ENCODE measurements at places on chromosomes 13 and 19.

DNA sequence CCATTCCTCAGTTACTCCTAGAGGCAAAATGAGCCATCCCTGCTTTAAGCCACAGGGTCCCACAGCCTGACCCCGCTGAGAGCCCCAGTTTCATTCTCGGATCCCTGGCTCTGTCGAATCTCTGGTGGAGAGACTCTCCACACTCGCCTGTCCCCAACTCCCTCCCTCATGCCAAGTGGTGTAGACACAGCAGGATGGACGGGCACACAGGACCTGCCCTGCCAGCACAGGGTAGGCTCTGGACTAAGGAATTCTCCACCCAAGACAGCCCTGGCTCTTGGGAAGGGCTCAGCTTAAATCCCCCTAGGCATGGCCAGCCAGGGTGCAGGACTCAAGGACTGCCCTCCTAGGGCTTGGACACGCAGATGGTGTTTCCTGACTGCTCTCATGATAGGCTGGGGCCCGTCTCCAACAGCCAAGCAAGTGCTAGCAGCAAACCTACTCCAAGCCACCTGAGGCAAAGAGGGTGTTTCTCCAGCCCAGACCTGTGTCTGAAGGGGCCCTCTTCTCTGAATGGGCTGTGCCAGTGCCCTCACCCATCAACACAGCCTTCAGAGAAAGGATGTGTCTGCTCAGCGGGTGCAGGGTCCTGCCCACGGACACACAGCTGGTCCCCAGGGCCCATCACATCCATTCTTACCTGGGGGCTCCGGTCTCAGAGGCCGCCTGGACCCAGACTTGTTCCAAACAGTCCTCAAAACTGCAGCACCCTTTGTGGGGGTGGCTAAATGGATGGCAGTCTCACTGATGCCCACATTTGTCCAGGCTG is 65.3 kb downstream of the PEPD start:
- no peak for DNase-seq

DNA sequence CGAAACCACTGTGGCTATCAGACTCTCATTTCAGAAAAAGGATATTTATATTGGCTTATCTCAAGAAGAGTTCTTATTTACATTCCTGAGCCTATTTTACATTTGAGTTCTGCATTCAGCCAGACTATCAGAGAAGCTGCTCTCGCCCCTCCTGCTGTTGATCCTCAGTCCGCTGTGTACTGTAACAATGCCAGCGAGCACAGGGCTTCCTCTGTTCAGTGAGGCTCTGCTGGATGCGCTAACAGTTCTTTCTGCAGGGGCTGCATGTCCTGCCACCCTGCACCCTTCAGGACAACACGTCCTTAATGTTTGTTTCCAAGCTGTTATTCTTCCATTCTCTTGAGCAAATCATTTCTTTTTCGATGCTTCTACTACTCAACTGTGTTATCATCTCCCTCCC is 463.7 kb upstream of the SGCG start:
- no peak for DNase-seq

DNA sequence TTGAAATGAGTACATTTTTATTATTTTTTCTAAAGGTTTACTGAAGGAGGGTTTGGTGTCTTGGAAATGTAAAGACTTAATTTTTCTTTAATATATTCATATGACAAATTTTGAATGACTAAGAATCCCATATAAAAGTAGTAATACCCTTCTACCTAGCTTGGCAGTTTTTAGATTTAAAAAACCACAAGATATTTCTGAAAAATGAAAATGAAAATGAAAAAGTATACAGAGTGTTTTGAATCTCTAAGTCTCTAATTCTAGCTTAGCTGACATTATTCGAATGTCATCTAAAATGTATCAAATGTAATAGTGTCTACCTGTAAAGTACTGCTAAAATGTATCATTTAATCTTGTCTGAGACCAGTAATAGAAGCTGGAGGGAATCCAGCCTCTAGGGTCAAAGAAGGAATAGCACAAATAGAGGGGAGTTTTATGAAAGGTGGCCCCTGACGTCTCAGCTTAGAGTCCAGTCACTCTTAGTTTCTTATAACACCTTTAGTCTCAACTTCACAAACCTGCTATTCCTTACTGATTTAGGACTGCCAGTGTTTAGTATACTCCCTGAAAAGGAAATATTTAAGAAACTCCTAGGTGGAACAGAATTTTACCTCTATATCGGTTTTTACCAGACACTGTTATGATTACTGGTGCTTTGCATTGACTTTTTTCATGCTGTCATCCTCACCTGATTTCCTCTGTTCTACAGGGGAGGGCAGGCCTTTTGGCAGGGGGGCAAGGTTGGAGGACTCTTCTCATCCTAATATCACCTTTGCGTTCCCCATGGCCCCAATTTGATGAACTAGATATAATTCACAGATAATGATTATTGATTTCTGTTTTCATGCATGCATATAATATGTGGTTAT is 16.2 kb upstream of the MIR17HG start:
- no peak for DNase-seq

- no peak for DNase-seq
These were observed 44.3 kb upstream of the F7 start for GRCh38 chr13:113061271-113061625.

GRCh38 chr13:44243198-44243857 is 130.3 kb upstream of the SERP2 start:
- peak; percentile 8 for DNase-seq

DNA sequence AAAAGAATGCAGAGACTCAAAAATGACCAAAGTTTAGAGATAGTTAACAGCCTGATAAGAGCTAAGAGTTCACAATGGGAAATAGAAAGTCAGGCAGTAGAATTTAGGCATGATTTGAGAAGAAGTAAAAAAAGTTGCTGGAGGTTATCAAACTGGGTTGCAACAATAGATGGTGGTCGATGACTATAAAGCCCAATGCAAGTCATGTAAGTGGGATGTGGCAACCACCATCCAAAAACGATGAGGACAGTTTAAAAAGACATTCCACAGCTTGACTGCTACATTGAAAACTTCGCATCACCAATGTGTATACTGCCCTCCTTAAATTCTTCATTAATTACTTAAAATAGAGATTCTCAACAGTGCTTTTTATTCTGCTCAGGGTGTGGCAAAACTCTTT is 19.7 kb downstream of the ELF1 start:
- no peak for DNase-seq

- no peak for DNase-seq
These were observed 6.0 kb upstream of the ATP8A2 start for GRCh38 chr13:25365720-25366235.

- DNase-seq, result no peak
These were observed 126.0 kb downstream of the FOXO1 start for GRCh38 chr13:40540328-40541044.

- no peak for DNase-seq
These were observed 2166.4 kb downstream of the PCDH9 start for GRCh38 chr13:65063753-65064152.

DNA sequence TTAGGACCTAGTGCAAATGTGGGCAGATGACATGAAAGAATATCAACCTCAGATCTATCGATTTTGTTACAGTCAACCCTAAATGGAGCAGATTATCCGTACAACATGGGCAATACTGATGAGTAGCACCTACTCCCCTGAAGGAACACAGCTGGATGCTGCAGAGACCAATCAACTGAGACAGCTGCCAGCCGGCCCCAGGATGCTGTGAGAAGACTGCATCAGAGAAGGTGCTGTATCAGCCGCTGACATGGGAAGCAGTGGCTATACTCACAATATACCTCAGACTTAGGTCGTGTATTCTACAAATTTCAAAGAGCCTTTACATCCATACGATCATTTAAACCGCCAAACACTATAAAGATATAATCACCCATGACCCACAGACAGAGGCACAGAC is 95.9 kb upstream of the FNDC3A start:
- DNase-seq, result no peak

DNA sequence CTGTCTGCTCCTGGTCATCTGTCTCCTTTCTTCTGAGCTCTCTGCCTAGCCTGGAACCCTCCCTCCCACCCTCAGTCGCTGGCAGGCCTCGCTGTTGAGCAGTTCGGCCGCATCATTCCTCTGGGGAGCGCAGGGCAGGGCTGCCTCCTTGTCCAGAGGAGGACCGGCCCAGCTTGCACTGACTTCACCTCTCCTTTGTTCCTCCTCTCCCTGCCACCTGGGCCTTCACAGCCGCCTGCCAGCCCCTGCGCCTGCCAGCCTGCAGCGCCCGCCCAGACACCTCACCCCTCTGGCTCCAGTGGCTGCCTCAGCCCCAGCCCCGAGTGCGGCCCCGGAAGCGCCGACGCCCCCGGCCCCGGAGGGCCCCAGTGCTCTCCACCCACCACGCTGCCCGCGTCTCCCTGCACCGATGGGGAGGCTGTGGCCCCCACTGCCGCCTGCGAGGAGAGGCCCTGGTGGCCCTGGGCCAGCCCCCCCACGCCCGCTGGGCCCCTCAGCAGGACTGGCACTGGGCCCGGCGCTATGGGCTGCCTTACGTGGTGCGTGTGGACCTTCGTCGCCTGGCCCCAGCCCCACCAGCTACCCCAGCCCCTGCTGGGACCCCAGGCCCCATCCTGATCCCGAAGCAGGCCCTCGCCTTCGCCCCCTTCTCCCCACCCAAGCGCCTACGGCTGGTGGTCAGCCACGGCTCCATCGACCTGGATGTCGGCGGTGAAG is 7.2 kb downstream of the KMT5C start:
- DNase-seq, result no peak

GRCh38 chr13:43196750-43197370 is 173.5 kb downstream of the DNAJC15 start:
- DNase-seq, result no peak

GRCh38 chr19:870963-871401 is 11.5 kb downstream of the CFD start:
- no peak for DNase-seq

GRCh38 chr13:51614350-51614786 is 30.1 kb downstream of the WDFY2 start:
- peak; percentile 31 for DNase-seq

GRCh38 chr19:5953680-5954213 is 24.2 kb downstream of the RANBP3 start:
- DNase-seq, result no peak

DNA sequence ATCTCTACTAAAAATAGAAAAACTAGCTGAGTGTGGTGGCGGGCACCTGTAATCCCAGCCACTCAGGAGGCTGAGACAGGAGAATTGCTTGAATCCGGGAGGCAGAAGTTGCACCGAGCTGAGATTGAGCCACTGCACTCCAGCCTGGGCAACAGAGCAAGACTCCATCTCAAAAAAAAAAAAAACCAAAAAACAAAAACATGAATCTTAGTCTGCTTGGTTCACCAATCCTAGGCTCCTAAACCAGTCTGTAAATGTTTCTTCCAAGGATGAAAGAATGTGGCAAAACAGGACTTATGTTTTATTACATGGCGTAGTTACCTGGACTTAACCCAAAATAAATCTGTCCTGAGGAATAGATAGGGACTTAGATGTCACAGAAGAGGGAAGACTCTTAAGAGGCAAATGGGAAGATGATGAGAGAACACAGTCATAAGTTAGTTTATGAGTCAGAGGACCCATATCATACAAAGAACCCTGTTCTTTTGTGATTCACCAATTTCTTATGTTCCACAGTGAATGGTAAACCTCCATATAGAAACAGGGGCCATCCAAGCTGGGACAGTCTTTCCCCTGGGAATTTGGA is 6.9 kb upstream of the FBXL3 start:
- DNase-seq, result no peak

DNA sequence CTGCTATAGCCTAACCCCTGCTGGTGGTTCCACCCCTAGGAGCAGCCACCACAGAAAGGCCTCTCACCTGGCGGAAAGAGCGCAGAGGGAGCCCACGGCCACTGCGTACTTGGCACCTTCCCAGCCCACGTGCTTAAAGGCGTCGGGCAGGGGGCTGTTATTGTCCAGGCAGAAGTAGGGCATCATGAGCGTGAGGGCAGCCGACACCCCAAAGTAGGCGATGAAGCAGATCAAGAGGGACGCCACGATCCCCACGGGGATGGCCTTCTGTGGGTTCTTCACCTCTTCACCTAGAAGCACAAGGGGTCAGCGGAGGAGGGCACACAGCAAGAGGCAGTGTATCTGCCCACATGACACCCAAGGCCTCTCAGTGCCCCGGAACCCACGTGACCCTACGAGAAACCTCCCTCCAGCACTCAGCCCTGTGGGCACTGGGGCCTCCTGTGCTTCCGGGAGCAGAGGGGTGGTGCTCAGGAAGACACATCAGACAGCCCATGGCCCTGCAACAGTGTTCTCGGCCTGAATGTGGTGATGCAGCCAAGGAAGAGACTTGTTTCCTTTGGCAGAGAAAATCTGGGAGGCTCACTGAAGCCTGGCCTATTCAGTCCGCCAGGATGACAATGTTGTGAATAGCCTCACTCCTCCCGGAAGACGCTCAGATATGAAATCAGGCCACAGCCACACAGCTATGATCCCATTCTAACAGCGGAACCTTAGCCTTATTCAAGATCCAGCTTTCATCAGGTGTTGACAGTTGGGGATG is 72.1 kb downstream of the SLC7A1 start:
- no peak for DNase-seq

DNA sequence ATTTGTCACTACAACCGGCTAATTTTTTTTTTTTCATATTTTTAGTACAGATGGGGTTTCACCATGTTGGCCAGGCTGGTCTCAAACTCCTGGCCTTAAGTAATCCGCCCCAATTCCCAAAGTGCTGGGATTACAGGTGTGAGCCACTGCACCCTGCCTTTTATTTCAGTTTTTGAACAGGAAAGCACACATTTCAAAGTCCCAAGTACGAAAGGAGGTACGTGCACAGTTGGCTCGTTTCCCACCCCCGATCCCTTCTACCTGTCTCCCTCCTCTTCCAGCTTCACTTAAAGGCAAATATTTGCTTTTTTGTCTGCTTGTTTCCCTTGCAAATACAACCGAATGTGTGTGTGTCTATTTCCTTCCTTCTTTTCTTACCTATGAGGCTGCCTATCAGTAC is 30.5 kb downstream of the ZIC5 start:
- no peak for DNase-seq

DNA sequence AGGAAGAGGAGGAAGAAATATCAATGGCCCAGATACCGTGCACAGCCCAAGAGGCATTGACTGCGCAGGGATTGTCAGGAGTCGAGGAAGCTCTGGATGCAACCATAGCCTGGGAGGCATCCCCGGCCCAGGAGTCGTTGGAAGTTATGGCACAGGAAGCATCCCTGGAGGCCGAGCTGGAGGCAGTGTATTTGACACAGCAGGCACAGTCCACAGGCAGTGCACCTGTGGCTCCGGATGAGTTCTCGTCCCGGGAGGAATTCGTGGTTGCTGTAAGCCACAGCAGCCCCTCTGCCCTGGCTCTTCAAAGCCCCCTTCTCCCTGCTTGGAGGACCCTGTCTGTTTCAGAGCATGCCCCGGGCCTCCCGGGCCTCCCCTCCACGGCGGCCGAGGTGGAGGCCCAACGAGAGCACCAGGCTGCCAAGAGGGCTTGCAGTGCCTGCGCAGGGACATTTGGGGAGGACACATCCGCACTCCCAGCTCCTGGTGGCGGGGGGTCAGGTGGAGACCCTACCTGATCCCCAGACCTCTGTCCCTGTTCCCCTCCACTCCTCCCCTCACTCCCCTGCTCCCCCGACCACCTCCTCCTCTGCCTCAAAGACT is 36.0 kb downstream of the KEAP1 start:
- no peak for DNase-seq

DNA sequence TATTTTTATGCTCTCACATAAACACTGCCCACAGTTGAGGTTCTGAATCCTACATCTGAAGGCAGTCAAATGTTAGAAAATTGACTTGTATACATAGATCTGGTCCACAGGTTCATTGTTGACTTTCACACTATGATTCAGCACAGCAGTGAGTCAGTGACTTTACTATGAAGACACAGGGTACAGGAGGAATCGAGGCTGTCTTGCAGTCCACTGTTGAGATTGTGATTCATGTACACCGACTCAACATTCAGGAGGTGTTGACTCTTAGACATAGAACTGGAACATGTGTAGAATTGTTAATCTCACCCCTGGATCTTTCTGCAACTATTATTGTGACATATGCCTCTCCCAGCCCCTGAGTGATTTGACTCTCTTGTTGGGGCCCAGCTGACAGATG is 74.3 kb upstream of the ZNF43 start:
- no peak for DNase-seq
